Activated T-helper 1 cell treated with anti-CD3 and anti-CD28 coated beads, Interleukin-2, amount 50 U/mL, for 16 hours (primary cell): ENCODE measurements at places on chromosomes 16 and 17.

DNA sequence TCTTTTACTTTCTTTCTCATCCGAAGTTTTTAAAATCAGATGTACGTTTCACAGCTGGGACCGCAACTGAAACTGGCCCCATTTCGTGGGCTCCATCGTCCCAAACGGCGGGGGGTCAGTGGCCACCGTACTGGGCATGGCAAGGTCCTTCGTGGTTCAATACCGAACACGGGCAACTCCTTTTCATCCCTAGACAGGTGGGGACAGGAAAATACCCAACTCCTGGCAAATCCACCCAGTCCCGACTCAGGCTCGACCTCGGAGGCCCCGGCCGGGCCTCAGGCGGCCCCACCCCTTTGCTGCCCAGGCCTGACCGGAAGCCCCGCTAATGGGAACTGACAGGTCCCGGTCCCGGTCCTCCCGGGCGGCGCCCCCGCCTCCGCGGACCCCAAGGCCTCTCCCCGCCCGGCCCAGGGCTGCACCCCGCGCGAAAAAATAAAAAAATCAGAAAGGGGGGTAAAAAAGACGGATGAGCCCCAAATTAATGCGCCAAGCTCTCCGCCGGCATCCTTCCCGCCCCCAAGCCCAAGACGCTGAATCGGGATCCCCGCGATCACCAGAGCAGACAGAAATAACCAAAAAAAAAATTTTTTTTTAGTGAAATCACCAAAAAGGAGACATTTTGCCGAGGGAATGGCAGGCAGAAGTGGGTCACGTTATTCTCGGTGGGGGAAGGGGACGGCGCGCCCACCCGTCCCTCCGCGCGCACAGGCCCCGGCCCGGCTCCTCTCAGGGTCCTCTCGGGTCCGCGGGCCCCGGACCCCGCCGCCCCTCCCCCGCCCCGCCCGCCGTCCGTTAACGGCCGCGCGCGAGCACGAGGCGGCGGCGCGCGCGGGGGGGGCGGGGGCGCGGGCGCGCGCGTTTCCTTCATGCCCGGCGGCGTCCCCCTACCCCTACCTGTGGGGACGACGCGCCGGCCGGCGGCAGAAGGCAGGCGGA, 562 bp downstream of the ZC3H7A start:
- peak; percentile 25 for DNase-seq

GRCh38 chr17:1179112-1179817, 516 bp downstream of the ABR start:
- DNase-seq = no peak

GRCh38 chr17:8935191-8935590, 30.3 kb downstream of the PIK3R5 start:
- DNase-seq = no peak

DNA sequence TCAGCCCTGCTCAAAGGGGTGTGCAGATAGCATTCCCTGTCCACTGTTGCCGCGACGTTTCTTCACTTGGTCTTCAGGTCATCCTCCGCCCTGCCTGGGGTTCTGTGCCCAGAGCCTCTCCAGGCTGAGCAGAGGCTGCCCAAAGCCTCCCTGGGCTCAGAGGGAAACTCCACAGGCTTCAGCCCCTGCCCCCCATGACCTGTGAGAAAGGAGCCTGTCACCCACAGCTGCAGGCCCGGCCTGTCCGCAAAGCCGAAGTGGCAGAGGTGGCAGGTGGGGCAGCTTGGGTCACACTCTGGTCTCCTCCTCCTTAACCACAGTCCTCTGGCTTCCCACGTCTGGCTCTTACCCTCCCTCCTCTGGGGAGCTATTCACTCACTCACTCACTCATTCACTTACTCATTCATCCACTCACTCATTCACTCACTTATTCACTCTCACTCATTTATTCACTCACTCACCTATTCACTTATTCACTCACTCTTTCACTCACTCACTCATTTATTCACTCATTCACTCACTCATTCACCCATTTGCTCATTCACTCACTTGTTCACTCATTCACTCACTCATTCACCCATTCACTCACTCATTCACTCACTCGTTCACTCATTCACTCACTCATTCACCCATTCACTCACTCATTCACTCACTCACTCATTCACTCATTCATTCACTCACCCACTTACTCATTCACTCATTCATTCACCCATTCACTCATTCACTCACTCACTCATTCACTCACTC, 7.1 kb upstream of the CPSF4L start:
- no peak for DNase-seq

DNA sequence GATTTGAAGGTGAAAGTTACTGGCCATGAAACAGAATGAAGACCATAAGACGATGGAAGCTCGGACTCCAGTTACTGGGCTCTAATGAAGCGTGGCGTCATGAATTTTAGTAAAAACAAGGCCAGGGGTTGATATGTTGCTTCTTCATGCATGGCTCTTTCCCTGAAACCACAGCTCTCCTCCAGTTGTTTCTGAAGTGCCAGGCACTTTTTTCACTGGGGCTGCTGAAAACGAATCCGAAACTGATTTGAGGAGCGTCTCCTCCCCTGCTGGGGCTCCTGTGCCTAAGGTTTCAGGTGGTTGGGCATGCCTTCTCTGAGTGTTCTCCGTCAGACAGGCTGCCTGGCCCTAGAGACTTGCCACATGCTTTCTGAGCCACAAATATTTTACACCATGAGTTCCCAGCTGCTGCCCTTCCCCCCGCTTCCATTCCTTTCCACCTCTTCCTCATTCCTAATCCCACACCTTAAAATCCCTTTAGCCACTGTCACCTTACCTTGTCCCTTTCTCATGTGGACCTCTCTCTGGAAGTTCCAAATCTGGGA, 3.7 kb upstream of the MYL4 start:
- peak; percentile 44 for DNase-seq

DNA sequence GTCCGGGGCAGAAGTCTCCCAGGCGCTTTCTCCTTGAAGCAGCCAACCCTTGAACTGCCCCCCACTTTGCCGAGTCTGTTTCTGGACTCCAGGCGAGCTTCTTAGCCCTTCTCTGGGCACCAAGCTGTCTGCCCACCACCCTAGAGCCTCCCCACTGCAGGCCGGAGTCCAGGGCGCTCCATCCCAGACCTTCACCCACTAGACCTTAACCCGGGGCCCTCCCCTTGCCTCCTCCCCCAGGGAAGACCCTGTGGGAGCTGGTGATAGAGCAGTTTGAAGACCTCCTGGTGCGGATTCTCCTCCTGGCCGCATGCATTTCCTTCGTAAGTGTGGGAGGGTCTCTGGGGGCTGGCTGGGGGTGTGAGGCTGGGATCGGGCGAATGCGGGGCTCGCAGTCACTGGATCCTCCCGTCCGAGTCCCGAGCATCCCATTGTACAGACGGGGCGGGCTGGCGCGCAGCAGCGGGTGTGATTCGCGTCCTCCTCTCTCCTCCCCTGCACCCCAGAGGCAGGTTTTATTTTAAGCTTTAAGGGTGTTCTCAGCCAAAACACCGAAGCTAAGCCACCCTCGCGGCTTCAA, 1.1 kb downstream of the ATP2A1 start:
- DNase-seq = no peak

GRCh38 chr16:50550035-50550434, 1.8 kb downstream of the NKD1 start:
- DNase-seq = no peak

DNA sequence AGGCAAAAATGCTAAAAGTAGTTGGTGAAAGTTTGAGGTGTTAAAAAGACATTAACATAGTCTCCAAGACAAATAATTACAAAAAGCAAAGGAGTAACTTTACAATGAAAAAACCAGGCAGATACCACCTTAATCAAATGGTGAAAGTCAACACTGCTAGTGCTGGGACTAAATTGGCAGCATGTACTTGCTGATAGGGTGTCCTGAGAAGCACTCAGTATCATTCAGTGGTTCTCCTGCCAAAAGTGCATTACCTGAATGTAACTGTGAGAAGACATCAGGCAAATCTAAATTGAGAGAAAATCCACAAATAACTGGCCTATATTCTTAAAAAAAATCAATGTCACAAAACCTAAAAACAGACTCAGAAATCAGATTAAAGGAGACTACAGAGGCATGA, 8.0 kb downstream of the KIAA0753 start:
- DNase-seq = no peak

- no peak for DNase-seq
Measured at GRCh38 chr17:82745524-82745923, 6.3 kb upstream of the TBCD start.

DNA sequence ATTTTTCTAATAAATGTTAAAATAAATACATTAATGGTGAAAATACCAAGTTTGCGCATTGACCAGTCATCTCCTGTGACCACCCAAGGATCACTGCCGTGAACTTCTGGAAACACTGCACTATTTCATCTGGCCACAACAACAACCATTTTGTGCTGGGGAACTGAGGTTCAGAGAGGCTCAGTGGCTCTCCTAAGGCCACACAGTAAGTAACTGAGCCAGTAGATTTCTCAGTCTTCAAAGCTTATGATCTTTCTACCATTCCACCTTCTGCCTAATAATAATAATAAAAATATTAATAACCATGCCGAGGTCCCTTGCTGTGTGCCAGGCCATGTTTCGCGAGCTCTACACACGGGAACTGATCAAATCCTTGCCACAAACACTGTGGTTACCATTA, 182.0 kb downstream of the IRF8 start:
- DNase-seq = no peak

- no peak for DNase-seq
Measured at GRCh38 chr17:58570758-58571157, 56.3 kb upstream of the MTMR4 start.

- no peak for DNase-seq
Measured at GRCh38 chr16:57774705-57775285, 27.5 kb downstream of the KIFC3 start.

DNA sequence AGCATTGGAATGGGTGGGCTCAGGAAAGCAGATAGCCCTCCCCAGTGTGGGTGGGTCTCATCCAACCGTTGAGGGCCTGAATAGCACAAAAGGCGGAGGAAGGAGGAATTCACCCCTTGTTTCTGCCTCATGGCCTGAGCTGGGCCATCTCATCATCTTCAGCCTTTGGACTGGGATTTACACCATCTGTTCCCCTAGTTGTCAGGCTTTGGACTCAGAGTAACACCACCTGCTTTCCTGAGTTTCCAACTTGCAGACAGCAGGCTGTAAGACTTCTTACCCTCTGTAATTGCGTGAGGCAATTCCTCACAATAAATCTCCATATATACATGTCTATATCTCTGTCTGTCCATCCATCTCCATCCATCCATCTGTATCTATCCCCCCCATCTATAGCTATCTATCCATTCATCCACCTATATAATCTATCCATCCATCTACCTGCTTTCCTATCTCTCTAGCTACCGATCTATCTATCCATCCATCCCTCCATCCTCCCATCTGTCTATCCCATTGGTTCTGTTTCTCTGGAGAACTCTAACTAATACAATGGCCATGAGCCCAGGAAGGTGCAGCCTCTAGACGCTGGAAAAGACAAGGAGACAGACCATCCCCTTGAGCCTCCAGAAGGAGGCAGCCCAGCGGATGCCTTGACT, 21.3 kb downstream of the DNAH17 start:
- no peak for DNase-seq

- no peak for DNase-seq
Measured at GRCh38 chr16:49775581-49775980, 80.3 kb downstream of the ZNF423 start.

- DNase-seq = no peak
Measured at GRCh38 chr17:66684261-66684660, 150.7 kb upstream of the CACNG5 start.

DNA sequence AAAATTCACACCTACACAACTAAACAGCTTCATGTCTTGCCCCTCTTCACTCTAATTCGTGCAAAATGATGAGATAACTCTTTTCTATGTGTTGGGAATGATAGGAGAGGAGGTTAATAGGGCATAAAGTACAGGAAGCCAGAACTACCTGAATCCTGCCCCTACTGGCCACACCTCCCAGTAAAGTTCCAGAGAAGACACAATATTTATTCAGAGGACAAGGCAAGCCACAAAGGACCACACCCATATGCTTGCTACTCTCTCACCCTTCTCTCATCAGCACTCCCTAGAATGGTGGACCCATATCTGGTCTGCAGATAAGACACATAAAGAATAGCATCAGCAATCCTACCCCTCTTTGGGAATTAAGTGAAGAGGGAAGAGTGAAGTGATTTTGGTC, 74.6 kb downstream of the ZNF18 start:
- no peak for DNase-seq

- DNase-seq = no peak
Measured at GRCh38 chr17:37488009-37488604, 1.6 kb upstream of the DUSP14 start.

DNA sequence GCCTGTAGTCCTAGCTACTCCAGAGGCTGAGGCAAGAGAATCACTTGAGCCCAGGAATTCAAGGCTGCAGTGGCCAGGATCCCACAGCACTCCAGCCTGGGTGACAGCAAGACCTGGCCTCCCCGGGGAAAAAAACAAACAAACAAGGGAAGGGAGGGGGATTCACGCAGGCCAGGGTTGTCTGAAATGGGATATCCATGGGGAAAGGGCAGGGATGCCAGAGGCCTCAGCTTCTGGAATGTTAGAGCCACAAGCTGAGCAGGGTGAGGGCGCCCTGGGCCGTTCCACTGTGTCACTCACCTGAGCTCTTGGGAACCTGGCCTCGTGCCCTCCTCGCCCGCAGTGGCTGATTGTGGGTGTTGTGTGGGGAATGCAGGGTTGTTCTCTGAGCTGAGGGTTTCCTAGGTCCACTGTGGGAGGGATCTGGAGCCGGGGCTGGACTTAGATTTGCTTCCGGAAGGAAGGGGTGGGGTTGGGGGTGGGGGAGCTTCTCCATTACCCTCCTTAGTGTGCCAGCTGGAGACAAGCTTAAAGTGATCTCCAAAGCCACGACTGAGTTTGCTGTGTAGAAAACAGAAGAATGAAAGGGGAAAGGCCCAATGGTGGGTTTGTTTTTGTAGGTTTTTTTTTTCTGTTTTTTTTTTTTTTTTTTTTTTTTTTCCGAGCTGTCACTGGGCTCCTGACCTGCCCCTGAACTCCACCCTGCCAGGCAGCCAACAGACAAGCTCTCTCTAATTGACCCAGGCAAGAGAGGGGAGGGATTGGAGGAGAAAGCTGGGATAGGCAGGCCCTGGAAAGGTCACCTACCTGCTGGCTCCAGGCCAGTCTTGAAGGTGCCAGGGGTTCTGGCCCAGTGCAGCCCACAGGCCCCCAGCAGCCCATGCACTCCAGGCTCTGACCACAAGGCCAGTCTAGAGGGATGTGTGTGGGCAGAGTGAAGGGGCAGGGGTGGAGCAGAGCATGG, at the start of gene SULT1A1:
Gene SULT1A1, minus strand, starts transcription at position 414 of the 964 bp plus-strand sequence. CDS start 1,189 bp downstream, outside the sequence.
- no peak for DNase-seq

DNA sequence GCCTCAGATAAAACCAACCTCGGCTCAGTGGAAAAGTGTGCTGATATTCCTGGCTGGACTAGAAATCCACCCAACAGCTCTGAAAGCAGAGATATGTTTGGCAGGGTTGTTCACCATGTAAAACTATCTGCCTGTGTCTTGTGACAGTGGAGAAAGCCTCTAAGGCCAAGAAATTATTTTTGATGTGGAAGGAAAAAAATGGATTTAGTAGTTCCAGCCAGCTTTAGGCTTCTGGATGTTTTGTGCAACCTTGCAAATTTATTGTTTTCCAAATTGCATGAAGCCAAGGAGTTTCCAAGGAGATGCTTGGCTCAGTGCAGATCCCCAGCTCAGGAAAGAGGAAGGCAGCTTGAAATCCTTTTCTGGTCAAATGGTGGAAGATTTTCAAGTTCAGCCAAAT, 31.6 kb downstream of the TEKT5 start:
- no peak for DNase-seq
